Islet precursor cell (in vitro differentiated cells): ENCODE measurements at places on chromosomes 1 and 21.

- DNase-seq = no peak
These were observed 81.0 kb downstream of the HMGB4 start for GRCh38 chr1:33944846-33945245.

GRCh38 chr1:245870698-245871097, 636.4 kb downstream of the SMYD3 start:
- DNase-seq = no peak

DNA sequence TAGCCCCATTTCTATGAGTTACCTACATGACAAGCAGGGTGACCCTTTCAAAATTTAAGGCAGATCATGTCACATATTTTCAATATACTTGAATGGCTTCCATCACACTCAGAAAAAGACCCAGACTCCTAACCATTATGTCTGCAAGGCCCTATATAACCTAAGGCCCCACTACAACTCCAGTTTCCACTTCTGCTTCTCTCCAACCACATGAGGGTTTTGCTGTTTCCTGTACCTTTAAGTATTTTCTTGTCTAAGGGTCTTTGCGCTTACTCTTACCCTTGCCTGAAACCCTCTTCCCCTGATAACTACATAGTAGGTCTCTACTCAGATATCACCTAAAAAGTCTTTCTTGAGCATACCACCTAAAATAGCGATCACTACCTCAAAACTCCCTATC, 46.1 kb downstream of the SGIP1 start:
- no peak for DNase-seq

- DNase-seq = peak; percentile 96
These were observed 3.4 kb upstream of the MARCKSL1 start for GRCh38 chr1:32339363-32339978.

- DNase-seq = no peak
These were observed 96.6 kb upstream of the HNRNPU start for GRCh38 chr1:244960904-244961303.

GRCh38 chr1:100736746-100737145, 17.2 kb downstream of the VCAM1 start:
- DNase-seq = no peak
